Left lung (tissue), 14 donors: ENCODE measurements at places on chromosomes 3 and 15.

GRCh38 chr15:90674476-90674875, 42.7 kb upstream of the BLM start:
- DNase-seq: no peak

GRCh38 chr15:33344111-33344510, 33.3 kb downstream of the RYR3 start:
- DNase-seq: no peak

- DNase-seq: no peak
These were observed 82.8 kb upstream of the MEF2A start for GRCh38 chr15:99482993-99483392.

DNA sequence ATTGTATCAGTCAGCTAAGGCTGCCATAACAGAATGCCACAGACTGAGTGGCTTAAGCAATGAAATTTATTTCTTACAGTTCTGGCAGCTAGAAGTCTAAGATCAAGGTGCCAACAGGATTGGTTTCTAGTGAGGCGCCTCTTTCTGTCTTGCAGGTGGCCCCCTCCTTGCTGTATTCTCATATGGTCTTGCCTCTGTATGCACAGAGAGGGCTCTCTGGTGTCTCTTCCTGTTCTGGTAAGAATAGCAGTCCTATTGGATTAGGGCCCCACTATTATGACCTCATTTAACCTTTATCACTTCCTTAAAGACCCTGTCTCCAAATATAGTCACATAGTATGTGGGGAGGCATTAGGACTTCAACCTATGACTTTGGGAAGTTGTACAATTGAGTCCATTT, 253.9 kb downstream of the EDEM1 start:
- DNase-seq: no peak

- DNase-seq: no peak
These were observed 298.2 kb upstream of the SLCO3A1 start for GRCh38 chr15:91555312-91555711.

DNA sequence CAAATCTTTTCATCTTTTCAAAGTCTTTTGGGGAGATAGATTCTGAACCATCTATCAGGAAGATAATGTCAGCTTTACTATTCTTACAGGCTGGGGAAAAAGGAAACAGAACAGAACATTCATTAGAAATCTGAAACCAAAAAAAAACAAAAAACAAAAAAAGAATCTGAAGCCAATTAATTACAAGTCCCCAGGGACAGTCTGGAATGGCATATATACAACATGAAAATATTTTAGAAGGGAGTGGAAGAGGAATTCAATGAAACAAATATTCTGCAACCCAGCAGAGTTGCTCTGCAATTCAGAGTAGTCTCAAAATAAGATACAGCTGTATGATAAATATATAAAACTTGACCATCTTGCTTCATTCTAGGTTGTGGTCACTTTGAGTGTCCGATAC, 41.7 kb upstream of the CAPN7 start:
- no peak for DNase-seq

GRCh38 chr3:117567382-117567781, 857.8 kb downstream of the TUSC7 start:
- DNase-seq: no peak

DNA sequence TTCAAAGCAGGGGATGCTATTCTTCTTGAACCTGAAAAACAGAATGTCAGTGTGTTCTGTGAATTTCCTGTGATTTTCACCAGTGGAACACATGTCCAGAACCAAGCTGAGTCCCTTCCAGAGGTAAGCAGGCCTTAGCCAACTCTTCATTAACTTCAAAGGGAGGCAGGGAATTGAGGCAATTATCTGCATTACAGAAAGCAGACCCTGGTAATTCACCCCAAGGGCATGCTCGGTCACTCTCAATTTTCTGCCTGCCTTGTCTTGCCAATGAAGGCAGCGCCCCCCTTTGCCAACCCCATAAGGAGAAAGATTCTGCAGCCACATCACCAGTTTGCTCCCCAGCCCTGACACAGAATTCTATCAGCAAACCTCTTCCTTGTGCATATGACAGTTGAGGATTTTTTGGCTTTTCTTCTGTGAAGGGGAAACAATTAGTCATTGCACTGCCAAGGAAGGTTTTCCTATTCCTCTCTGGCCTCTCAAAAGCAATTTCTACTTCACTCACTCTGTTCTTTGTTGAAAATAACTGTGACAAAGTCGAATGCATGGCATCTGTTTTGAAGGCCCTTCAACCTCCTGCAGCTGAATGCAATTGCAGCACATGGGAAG, 85.3 kb downstream of the HHLA2 start:
- no peak for DNase-seq

DNA sequence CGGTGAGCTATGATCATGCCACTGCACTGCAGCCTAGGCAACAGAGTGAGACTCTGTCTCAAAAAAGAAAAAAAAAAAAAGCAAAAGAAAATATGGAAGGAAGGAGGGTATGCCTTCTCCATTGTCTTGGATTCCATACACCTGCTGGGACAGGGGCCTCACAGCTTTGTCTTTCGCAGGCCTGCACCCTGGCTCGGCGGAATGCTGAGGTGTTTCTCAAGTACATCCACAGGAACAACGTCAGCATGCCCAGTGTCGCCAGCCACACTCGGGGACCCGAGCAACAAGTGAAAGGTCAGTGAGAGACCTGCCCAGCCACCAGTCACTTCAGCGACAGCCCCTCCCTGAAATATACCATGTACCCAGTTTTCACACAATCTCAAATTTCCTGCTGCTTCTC, 288.5 kb upstream of the UMPS start:
- no peak for DNase-seq

- no peak for DNase-seq
These were observed 40.8 kb downstream of the MESD start for GRCh38 chr15:80948651-80949292.

DNA sequence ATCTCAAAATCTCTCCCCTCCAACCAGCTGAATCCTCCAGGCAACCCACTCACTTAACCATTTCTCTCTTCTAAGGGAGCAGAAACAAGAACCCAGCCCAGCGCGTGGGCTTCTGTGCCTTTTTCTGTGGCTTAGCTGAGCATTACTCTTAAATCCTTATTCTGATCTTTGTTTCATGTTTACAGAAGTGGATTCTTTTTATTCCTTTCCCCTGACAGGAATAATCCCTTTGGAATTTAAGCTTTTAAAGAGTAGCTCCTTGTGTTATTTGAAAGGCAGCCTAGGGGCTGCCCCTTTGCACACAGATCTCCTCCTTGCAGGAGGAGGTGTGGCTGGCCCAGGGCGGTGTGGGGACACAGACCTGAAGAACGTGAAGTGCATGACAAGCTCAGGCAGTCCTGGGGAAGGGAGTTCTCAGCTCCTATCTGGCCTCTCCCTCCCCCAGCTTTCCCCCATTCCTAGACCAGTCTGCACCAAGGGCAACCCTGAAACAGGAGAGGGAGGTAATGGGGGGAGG, 77.1 kb upstream of the UBE2E1 start:
- no peak for DNase-seq

DNA sequence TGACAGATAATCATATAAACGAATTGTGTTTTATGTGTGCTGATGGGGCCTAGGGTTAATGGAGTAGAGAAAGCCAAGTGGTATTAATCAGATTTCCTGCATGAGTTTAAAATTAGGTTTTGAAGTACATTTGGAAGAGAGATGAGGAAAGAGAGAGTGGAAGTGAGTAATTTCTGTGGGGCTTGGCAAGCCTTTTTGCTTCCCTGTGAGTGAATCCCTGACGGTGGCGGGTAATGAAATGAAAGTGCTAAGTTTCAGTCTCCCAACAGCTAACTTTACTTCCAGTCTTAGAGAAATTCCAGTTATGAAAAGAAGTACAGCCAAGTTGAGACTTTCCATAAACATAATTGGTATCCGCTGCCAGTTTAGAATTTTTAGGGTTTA, 139.4 kb downstream of the BBX start:
- peak; percentile 51 for DNase-seq

DNA sequence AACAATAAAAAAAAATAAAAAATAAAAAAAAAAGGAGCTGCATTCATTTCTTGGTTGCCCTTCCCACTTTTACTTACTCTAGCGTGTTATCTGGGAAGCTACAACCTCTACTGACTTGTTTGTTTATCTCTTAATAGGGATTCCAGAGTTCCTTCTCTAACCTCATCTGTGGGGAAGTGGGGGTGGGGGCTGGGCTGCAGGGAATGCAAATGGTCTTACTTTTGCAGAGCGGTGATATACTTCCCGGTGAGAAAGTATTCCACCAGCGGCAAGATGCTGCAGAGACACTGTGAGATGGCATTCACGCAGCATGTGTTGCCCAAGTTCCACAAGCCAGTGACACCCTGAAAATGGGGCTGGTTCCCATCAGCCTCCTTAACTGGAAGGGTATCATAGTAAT, 2.1 kb downstream of the USP50 start:
- DNase-seq: no peak

- no peak for DNase-seq
These were observed 118.9 kb downstream of the MAGI1 start for GRCh38 chr3:65919826-65920225.

DNA sequence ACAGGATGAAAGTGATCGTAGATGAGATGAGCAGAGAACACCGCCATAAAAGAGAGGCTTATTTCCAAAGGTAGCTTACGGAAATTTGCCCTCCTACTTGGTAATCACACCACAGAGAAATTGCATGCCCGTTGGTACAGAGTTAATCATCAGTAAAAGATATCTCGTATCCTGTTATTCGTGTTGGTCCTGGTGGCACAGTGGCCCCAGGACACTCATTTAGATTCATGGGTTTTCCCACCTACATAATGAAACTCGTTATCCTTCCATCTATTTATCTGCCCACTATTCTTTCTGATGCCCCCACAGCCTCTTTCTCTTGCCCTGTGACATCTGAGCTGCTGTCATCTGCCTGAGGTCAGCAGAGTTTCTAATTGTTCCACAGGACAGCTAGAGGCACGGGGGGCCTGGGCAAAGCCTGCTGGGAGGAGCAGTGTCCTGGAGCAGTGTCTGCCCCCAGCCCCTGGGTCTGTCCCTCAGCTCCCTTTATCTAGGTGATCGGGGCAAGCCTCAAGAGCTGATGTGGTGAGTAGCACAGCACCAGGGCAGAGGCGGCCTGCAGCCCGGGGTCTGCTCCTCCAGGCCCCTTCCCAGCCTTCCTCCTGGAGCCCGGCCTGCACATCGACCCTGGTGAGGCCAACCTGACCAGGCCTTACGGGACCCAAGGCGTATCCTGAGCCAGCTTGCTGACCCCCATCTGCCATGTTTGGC, 42.2 kb downstream of the PXYLP1 start:
- DNase-seq: no peak

- no peak for DNase-seq
These were observed 2.1 kb downstream of the TNFAIP8L3 start for GRCh38 chr15:51092480-51093040.

- no peak for DNase-seq
These were observed 178.2 kb downstream of the RAB11A start for GRCh38 chr15:66047321-66048024.

DNA sequence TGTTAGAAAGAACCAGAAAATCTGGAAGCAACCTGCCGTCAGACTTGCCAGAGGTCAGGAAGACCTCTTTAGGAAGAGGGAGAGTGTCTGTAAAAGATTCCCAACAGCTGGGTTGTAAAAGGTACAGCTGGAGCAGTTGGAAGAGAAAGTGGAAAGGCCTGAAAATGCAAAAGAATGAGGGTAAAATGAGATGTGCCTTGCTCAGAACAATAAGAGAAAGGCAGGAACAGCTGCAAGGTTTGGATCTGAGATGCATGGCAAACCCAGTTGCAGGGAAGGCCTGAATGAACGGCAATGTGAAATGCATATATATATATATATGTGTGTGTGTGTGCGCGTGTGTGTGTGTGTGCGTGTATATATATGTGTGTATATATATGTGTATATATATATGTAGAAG, 88.1 kb downstream of the ZIC1 start:
- no peak for DNase-seq

DNA sequence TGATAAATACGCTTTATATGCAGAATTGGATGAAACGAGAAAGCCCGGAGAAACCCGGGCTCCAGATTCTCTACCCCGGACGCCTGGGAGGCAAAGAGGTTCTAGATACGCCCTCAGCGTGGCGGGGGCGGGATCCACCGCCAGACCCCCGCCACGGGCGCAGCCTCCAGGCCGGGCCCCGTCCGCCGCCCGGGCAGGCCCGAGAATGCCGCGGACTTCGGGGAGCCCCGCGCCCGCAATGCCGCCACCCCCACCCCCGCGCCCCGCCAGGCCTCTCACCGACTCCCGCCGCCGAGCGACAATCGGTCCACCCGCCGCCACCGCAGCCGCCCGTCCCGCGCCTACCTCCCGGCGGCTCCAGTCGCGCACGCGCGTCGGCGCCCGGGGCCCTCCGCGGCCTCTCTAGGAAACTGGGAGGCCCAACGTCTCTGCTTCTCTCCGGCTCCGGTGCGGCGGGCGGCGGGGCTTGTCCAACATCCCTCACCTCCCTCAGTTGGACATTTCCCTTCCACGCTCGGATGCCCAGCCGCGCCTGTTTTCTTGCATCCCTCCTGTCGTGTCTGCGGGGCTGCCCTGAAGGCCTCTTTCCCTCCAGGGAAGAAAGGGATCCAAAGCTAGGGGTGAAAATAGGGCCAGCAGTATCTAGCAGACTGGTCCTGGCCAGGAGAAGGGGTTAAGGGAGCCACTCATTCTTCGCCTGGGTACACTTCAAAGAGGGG, at the start of gene ZNF445:
Gene ZNF445 (minus strand): TSS at position 359 of the 719 bp plus-strand sequence. CDS start 22,121 bp downstream, outside the sequence.
- DNase-seq: peak; percentile 84

DNA sequence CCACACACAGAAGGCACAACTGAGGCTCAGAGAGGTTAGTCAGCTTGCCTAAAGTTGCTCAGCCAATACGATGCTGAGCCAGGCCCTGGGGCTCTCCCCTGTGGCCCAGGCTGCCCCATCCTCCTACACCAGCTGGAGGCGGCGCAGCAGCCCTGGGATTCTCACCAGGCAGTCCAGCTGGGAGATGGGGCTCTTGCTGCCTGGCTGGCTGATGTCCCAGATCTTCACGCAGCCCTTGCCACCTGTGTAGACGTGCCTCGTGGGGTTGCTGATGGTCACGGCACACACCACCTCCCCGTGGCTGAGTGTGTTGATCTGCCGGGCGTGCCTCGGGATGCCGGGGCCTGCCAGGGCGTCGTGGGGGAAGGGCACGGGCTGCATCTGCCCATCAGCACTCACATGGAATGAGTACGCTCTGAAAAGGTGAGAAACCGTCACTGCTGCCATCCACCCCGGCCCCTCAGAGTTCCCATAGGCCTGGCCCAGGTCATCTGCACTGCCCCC, 42.8 kb downstream of the TLE3 start:
- no peak for DNase-seq

DNA sequence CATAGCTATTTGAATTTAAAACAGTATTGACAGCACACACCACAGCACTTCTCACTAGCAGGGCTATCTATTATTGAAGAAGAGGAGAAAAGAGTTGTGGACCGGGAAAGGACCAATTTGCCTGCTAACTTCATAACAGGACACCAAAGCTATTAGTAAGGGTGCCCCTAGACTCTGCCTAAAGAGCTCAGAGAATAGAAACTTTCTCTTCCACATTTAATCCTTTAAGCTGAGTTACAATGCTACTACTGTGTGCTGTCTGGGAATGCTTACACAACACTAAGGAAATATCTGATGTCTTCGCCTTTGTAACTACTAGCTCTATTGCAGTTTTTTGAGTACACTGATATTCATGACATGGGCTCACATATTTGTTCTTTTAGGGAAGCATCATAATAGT, 13.5 kb upstream of the AADAC start:
- no peak for DNase-seq

GRCh38 chr3:115100806-115101205, 46.3 kb downstream of the ZBTB20 start:
- DNase-seq: no peak
